ENCODE measurements at places on chromosomes 13 and 19.

- DNase-seq: no peak
Measured at GRCh38 chr13:99379856-99380801, 72.9 kb upstream of the GPR183 start.

DNA sequence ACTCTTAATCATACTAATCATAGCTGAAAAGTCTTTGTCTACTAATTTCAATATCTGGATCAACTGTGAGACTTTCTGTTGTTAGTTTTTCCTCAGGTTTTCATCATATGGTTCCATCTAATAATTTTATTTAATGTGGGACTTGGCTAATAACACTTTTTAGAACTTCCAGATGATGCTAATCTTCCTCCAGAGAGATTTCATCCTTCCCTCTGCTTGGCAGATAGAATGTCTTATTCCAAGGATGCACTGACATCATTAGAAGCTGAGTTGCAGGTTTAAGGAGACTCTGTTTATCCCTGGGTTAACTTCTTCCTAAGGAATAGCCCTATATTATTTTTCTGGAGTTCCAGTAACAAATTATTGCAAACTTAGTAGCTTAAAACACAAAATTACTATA, 325.6 kb downstream of the COG6 start:
- no peak for DNase-seq

DNA sequence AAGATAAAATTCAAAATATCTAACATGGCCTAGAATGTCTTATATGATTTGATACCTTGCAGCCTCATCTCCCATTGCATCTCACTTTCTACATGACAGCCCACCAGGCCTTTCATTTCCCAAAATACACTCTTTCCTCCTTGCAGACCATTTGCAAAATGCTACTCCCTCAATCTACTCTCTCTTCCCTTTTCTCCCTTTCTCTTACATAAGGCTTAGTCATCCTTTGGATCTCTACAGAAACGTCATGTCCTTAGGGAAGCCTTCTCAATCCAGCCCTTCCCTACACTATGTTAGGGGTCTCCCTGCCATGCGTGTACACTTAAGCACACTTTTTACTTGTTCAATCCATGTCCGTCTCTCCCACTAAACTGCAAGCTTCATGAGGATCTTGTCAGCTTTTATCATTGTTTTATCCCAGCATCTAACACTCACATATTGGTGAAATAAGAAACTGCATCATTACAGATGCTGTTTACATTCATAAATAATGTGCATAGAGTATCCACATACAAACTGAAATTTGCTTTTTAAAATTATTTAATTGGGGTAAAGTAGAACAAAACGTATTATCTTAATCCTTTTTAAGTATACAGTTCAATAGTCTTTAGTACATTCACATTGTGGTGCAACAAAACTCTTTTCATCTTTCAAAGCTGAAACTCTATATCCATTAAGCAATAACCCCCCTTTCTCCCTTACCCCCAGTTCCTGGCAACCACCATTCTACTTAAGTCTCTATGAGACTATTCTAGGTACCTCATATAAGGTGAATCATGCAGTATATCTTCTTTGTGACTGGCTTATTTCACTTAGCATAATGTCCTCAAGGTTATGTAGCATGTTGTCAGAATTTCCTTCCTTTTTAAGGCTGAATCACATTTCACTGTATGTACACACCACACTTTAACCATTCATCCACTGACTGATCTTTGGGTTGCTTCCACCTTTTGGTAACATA, 11.5 kb upstream of the WBP4 start:
- DNase-seq: no peak

GRCh38 chr13:106498158-106498557, 37.3 kb downstream of the EFNB2 start:
- no peak for DNase-seq

DNA sequence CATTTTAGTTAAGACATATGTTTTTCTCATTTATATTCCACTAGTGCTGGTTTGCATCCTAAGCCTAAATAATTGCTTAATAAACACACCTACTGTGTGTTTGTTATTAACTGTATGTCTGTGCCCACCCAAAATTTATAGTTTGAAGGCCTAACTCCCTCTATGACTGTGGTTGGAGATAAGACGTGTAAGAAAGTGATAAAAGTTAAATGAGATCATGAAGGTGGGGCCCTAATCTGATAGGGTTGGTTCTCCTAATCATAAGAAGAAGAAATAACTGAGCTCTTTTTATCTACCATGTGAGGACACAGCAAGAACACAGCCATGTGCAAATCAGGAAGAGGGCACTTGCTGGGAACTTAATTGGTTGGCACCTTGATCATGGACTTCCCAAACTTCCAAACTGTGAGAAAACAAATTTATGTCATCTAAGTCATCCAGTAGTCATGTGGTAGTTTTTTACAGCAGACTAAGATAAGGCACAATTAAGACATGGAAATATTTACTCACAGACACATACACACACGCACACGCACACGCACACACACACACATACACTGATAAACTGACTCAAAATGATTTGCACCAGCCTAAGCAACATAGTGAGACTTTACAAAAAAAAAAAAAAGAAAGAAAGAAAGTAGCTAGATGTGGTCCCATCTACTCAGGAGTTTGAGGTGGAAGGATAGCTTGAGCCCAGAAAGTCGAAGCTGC, 662.1 kb downstream of the PCDH9 start:
- DNase-seq: no peak

GRCh38 chr13:20772401-20773131, 1.2 kb downstream of the EEF1AKMT1 start:
- no peak for DNase-seq

DNA sequence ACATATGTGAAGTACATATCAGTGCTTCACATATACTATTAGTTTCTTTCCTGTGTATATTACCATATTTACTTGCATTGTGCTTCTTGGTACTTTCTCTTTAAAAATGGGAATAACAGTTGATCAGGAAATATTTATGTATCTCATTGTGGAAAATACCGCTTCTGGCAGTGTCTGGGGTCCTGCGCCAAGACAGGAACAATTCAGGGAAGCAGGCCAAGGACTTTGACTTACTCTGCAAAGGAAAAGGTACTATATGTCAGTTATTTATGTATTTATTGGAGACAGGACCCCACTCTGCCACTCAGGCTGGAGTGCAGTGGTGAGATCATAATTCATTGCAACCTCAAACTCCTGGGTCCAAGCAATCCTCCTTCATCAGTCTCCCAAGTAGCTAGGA, 57.7 kb upstream of the NBEA start:
- DNase-seq: no peak
